ENCODE measurements at places on chromosomes 16 and 17.

DNA sequence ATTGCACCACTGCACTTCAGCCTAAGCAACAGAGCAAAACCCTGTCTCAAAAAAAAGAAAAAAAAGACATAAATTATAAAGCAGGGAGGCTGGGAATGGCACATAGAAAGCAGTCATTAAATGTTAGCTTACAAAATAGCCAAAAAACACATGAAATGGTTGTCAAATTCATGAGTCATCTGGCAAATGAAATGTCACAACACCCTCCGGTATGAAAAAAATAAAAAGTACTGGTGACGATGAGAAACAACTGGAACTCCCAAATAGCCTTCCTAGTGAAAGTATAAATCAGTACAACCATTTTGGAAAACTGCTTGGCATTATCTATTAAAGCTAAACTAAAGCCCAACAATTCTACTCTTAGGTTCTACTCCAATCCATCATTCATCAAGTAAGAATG, 3.5 kb upstream of the KATNB1 start:
- no peak for DNase-seq

DNA sequence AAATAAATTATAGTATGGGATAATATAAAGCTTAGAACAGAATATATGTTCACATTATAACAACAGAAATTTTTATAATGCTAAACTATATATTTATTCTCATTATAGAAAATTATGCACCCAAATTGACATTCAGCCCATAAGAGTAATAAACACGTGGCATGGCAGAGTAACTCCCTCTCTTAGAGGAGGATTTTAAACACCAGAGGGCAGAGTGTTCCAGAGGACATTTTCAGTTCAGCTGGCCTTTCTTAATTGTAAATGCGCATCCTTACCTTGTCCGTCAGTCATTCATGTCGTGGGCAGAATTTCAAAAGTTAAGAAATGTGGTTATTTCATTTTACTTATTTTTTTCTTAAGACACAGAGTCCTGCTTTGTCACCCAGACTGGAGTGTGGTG, 147.1 kb downstream of the TANC2 start:
- DNase-seq, result no peak

DNA sequence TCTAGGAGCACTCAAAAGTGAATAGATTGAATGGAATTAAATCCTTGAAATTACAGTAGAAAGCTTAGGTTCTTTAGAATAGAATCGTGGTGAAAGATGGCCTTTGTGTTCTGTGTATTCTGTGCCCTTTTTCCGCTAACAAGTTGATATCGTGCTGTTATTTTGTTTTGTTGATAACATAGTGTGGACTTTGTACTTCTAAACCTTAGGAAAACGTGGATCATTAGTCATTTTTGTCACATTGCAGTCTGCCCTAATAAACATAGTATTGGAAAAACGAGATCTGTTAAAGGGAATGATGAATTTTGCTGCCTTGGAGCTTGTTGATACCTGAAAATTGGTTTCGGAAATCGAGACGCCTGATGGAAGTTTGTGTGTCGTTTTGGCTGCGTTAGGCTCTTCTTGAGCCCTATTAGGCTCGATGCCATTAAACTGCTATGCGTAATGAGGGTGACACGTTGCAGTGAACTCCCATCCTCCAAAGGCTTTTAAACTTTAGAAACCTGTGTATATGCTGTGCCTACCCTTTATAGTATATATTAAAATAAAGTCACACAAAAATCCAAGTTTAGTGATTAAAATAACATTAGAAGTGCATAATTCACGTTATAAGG, 145.7 kb downstream of the PRKCA start:
- DNase-seq, result no peak

- no peak for DNase-seq
Measured at GRCh38 chr17:18185832-18186626, 2.4 kb downstream of the ALKBH5 start.

GRCh38 chr17:2598166-2598565, 4.7 kb downstream of the PAFAH1B1 start:
- no peak for DNase-seq

DNA sequence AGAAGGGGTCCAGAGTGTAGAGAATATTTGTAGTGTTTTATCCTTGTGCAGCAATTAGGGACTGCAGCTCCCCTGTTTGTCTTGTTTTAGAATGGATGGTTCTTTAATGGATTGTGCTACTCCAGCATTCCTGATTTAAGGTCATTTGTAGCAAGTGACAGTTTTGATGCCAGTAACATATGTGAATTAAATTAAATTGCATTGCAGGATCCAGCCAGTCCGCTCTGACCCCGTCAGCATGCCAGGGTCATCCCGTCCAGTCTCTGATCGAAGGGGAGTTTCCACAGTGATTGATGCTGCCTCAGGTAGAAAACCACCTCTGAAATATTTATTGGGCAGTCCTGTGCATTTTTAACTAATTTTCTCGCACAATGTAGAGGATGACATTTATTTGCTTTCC, 315.4 kb upstream of the TBX2 start:
- DNase-seq, result no peak

- DNase-seq, result no peak
Measured at GRCh38 chr16:71344315-71344905, 14.1 kb upstream of the CALB2 start.

GRCh38 chr16:3129137-3130131, 5.4 kb upstream of the ZNF213 start:
- peak; percentile 82 for DNase-seq

DNA sequence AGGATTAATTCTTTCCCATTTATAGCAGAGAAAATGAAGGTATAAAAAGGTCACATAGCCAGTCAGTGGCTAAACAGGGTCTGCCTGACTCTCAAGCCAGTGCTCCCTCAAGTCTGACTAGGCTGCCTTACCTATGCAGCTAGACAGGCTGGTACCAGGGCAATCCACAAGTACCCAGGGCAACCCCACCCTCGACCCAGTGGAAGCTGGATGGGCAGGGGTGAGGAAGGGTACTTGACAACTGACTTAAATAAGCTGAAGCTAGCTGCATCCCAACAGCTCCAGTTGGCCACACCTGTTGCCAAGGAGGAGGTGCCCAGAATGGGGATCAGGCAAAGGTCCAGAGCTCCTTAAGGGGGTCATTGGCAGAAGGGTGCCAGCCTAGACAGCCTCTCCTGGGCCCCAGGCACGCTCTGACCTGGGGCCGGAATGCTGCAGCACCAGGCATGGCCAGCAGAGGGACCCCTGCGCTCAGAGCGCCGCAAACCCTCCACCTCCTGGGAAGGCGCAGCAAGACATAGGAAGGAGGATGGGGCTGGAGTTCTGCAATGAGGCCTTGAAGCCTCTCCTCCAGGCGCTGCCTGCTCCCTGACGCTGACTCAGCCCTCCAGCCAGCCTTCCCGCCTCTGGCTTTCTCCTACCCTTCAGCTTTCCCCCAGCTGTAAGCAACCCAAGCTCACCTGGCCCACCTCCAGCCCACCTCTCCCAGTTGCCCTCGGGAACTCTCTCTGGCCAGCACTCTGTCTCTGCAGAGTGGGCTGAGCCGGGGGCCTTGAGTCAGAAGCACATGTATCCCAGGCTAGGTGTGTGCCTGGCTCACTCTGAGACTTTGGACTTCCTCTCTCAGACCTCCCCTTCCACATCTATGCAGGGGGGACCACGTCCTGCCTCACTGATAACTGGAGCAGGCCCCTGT, 28.8 kb downstream of the MPP2 start:
- DNase-seq, result peak; percentile 83

GRCh38 chr16:23922406-23922805, 86.6 kb downstream of the PRKCB start:
- no peak for DNase-seq

DNA sequence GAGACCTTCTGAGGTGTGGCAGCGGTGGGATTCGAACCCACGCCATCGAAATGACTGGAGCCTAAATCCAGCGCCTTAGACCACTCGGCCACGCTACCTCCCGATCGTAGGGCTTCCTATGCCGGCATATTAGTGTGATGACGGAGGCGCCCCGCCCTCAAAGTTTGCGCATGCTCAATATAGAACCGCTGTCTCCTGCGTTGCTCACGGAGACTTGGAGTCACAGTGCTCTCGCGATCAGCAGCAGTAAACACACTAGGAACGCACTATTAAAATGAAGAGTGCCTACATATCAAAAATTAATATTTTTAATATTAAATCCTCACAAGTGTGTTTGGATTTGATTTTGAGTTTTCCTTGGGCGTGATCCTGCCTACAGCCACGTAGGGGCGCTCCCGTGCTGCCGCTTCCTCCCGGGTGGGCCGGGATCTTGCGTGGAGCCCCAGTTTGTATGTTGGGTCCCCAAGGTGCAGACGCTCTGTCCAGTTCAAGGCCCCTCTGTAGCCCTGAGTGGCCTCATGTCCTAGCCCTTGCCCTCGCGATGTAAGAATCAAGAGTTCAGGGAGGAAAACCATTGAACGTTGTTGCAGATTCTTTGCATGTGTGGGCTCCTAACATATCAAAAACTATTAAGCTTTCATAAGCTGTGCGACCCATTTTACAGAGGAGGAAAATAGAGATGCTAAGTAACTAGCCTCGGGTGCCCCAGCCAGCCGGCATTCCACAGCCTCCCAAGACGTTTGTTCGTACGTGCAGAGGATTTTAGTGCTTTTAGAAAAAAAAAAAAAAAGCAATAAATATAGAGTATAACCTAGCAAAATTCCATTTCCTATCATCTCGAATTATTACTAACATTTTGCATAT, 10.2 kb upstream of the EEF2K start:
- DNase-seq, result peak; percentile 92

GRCh38 chr17:63151941-63152523, 186.0 kb downstream of the TANC2 start:
- DNase-seq, result no peak

- no peak for DNase-seq
Measured at GRCh38 chr16:84820771-84821170, 986 bp downstream of the CRISPLD2 start.

DNA sequence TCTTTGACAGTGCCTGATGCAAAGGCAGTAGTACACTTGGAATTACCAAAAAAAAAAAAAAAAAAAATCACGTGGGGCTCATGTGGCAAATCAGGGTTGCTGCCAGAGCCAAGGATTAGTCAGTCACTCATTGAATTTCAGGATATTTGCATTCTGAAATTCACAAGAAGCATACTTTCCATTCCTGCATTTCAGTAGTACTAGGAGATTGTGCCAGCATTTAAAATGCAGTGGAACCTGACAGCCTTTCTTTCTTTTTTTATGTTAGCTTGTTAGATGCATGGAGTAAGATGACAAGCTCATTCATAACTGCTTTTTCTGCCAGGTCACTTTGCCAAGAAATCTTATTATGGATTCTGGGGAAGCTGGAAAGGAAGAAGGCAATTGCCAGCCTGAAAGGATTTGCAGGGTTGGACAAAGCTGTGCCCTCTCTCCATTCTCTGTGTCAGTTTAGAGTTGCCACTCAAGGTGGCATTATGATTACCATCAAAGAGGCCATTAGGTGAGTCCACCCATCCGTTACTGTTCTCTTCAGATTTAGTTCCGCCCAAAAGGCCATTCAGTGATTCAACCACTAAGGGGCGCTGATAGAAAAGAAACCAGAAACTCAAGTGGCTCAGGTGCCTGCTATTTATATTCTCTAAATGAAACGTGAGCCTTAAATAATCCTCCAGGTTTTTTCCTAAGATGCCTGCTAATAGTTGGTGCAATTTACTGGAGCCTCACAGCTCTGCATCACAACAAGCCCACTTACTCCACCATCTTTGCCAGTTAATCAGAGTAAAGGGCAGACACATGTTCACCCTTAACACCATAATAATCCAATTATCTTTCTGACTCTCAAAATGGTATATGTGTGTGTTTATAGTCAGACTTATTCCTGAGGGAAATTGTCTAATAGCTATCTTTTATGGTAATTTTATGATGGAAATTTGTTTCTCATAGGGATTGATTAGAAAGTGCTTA, 59.0 kb downstream of the TANGO6 start:
- no peak for DNase-seq

DNA sequence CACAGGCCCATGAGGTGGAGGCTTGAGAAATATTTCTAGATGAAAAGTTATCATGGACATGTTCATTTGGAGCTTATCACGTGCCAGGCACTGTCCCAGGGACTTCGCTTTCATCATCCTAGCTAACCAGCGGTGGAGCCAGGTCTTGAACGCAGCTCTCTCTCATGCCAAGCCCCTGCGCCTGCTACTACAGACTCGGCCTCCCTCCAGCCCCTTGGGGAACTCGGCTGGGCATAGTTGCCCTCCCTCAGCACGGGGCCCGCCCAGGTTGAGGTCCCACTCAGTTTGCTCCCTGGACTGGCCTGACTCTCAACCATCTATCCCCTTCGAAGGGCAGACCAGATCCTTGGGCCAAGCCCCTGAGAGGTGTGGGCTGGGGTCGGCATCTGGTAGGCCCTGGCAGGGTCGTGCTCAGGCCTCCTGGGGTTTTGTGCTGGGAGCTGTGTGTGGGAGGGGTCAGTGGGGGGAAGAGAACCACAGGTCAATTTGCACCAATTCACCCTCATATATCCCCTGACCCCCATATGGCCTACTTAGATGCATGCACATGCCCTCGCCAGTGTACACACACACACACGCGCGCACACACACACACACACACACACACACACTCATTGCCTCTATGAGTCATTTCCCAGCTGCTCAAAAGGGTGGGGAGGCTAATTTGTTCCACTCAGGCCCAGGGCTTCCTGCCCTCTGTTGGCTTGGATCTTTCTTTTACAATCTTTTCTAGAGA, 12.1 kb upstream of the SCN4A start:
- no peak for DNase-seq

GRCh38 chr16:49826515-49826914, 29.4 kb downstream of the ZNF423 start:
- DNase-seq, result no peak

- no peak for DNase-seq
Measured at GRCh38 chr16:53209429-53209828, 154.6 kb downstream of the CHD9 start.

DNA sequence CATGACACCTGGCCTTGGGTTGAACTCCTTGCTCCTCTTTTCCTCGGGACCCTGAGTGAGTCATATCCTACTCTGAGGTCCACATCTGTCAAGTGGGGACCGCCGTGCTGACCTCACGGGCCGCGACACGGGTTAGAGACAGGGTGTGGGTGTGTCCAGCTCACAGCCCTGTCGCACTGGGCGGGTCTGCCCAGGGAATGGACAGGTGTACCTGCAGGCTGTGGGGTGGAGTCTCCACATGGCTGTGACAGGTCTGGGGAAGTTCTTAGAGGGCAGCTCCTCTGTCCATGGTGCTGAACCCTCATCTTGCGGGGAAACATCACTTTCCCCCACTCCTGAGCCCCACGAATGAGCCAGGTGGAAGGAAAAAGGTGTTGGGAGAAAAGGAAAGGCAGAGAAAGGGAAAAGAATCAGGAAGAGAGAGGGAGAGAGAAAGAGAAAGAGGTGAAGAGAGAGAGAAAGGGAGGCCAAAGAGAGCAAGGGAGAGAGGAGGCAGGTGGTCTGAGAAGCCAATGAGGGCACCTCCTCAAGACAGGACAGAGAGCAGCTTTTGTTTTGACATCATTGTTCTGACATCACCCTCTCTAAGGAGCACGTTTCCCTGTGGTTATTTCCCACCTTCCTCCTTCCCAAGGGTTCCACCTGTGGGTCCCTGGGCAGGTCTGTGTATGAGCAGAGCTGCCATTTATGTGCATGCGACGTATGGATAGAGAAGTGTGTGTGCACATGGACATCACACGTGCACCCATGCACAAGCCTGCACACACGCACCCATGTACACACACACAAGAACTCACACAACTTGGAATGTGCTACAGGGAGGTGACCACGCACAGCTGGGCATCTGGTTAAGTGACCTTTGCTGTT, 32.6 kb upstream of the CBFA2T3 start:
- peak; percentile 64 for DNase-seq

All from upper lobe of right lung (tissue), 1 donor.